ENCODE measurements at places on chromosomes 2 and 18.

- no peak for DNase-seq
Observed at GRCh38 chr2:30655660-30656059, 151.6 kb downstream of the CAPN13 start.

- no peak for DNase-seq
Observed at GRCh38 chr18:67957684-67958083, 441.2 kb upstream of the DSEL start.

GRCh38 chr18:74116633-74117554, 30.7 kb downstream of the FBXO15 start:
- no peak for DNase-seq

DNA sequence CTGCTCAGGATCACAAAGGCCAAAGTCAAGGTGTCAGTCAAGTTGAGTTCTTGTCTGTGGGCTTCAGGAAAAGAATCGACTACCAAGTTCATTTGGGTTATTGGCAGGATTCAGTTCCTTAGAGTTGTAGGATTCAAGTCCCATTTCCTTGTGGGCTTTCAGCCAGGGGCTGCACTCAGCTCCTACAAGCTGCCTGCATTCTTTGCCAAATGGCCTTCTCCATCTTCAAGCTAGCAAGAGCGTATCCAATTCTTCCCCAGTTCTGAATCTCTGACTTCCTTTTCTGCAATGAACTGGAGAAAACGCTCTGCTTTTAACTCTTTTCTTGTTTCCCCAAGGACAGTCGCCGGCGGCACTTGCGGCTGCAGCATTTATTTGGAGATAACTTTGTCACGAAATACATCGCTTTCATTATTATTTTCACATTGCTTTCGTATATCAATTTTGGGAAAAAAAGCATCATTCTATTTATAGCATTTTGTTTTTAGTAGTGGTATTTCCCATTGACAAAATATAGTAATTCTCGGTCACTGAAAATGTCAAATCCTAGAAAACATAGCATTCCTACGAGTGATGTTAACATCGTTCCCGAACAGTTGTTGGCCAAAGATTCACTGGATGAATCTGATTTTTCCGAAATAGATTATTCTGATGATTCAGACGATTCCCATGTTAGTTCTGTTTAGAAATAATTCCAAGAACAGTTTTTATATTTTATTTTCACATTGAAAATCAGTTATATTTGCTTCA, 59.6 kb upstream of the SERPINE2 start:
- no peak for DNase-seq

DNA sequence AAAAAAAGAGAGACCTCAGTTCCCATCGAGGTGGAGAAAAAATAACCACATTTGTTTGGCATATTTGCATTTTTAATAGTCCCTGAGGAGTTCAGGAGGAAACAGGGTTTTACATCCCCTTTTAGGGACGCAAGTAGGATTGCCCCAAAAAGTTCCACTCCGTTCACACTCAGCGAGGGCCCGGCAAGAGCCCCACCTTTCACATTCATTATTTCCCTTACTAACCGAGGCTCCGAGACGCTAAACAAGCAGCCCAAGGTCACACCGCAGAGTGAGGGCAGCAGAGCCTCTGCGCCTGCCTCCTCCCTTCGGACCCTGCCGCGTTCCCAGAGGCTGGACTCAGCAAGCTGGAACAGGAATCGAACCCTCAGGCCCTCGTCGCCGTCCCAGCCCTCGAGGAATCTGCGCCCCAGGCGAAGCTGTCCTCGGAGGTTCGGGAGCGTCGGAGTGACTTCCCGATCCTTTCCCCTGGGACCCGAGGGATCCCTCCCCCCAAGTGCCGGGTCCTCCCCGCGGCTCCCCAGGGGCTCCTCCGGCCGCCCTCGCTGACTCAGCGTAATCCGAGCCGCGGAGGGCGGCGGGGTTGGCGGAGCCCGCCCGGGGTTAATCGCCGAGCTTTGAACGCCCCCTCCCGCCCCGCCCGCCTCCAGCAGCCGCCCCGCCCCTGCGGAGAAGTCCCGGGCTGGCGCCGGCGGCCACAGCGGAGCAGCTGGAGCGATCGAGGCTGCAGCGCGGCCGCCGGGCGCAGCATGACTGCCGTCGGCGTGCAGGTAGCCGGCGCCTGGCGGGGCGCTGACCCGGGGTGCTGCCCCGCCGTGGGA, at the start of gene TMEM37:
TMEM37 (plus strand) TSS at position 700 of the 821 bp plus-strand sequence; CDS start at position 750, 50 bp downstream.
- DNase-seq, result no peak

- no peak for DNase-seq
Observed at GRCh38 chr2:15367205-15367604, 193.9 kb downstream of the NBAS start.

DNA sequence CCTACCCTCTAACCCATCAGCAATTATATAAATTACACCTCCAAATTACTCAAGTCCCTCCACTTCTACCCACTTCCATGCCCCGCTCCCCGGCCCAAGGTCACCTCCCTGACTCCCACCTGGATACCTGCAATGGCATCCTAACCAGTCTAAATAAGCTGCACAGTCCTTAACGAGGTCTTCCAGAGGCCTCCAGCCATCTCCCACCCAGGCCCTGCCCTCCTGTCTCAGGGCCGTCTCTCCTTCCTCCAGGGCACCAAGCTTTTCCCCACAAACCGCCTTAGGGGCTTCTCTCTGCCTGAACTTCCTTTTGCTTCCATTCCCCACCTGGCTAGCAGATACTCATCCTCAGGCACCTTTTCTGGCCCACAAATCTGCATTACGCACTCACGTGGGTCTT, 4.8 kb downstream of the L3MBTL4 start:
- no peak for DNase-seq

DNA sequence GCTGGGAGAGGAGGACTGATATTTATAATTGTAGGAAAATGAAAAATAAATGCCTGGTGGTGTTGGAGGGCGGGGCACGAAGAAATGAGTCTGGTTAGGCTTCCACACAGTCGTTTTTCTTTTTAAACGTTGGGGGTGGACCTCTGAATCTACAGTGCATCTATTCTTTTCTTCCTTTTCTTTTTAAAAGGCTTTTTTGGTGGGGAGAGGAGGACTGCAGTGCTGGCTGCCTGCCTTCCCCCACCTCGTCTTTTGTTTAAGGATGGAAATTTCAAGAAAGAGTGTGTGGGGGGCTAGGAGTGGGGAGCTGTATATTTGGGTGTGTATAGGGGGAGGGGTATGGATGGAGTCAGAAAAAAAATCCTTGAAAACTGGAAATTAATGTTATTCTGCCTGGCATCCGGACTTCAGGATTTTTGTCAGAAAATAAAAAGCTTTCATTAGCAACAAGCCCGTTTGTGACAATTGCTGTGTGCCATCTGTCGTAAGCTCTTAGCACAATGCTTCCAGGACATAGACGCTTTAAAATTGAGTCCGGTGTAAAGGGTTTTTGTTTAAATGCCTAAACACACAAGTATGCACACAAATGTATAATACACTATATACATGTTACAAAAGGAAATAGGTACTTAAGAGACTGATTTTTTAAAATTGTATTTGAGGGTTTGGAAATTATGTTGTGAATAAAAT, 1.1 kb downstream of the MAP2 start:
- DNase-seq, result no peak

- DNase-seq, result no peak
Observed at GRCh38 chr18:41075212-41075611, 879.8 kb upstream of the PIK3C3 start.

DNA sequence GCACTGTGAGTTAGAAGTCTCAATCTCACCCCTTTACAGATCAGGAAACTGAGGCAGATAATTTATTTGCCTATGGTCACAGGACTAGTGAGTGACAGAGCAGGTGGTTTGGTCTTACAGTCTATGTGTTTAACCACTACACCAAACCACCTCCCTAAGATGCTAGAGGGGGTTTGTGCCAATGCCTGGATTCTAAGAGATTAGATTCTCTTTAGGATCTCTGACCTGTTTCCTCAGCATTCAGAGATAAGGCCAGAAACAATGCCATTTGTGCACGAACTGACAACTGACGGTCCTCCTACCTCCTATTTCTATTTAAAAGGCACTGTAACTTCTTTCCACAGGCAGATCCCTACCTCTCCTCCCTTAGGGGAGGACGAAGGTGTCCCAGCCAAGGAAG, 2.3 kb upstream of the SLC20A1 start:
- no peak for DNase-seq

- DNase-seq, result no peak
Observed at GRCh38 chr2:156279446-156280150, 52.9 kb downstream of the NR4A2 start.

- no peak for DNase-seq
Observed at GRCh38 chr2:60355849-60356261, 197.6 kb downstream of the BCL11A start.

- no peak for DNase-seq
Observed at GRCh38 chr2:168105127-168105683, 142.2 kb downstream of the STK39 start.

GRCh38 chr2:216622526-216622925, 10.7 kb upstream of the IGFBP2 start:
- DNase-seq, result no peak

DNA sequence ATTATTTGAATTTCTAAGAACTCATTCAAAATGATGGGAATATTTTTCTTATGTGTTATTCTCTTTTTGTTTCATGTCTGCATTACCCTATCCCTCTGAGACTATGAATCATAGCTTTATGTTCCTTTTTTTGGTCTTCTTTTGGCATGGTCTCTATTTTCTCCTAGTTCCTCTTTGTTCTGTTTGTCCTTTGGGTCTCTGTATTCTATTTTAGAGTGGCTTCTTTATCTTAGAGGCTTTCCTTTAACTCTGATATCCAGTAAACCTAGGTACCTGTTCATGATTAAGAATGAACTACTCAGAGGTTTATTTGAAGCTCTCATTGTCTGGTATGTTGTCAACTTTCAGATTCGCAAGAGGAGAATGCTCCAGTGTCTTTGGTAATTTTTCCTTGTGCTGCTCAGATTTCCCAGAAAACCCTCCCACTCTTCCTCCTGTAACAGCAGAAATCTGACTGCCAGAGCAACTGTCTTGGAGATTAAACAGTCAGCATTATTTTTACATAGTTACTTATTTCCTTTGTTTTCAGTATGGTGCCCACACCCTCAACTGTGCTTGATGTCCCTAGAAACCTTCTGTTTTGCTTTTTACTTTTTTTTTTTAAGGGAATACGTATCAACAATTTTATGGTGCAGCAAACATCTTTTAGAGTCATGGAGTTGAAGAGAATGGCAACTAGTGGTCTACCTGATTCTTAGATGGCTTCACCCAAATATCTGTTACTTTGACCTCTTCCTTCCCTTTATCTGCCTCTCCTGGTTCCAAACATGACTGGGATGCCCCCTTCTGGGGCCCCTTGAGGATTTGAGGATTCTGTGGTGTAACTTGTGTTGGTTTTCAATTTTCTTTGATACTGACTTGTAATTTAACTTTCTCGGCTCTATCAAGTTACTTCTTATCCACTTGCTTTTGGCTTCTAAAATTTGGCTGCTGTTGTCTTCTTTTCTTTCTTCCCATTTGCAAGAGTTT, 92.0 kb downstream of the DPP10 start:
- no peak for DNase-seq

DNA sequence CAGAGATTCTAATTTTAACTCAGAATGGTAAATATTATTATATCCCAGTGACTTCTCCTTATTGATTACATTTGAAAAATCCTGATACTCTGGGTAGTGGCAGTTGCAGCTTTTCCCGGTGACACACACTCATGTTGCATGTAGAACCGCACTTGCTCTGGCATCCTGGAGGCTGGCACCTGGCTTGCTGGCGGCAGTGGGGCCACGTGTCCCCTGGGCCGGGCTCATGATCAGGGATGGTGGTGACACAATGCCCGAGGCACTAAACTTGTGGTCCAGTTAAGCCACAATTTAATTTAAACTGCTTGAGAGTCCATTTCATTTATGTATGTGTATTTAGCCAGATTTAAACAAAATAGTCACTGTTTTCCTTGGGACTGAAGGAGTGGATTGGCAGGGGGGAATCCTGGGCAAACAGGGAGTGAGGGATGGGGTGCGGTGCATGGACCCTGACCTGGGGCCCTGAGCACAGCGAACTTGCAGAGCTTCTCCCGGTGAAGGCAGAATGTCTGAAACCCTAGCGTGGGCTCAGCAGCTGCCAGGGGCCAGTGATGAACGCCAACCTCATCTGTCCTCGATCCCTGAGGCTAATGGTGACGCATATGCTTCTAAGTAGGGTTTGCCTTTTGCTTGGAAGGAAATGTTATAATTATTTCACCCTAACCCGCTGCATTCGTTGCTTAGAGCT, 50.0 kb downstream of the KCNG2 start:
- DNase-seq, result no peak

DNA sequence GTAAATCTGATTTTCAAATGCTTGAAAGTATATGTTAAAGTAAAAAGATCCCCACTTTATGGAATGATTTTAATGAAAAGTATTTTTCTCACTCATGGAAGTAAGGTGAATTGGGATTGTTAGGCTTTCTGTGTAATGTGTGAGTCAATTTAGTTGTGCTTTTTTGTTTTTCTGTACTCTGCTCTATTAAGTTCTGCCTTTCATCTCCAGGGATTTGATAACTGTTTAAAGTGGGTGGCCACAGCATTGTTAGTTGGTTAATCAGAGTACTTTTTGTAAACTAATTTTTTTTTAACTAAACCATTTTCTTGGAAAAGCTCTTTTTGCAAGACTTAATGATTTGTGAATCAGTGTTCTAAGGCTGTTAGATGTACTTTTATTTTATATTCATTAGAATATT, 76.8 kb downstream of the ABI2 start:
- no peak for DNase-seq

- DNase-seq, result no peak
Observed at GRCh38 chr18:76707534-76707933, 114.8 kb upstream of the ZNF236 start.

- DNase-seq, result no peak
Observed at GRCh38 chr2:64214281-64215115, 70.3 kb upstream of the PELI1 start.

GRCh38 chr2:30797381-30798015, 9.7 kb downstream of the CAPN13 start:
- DNase-seq, result no peak

DNA sequence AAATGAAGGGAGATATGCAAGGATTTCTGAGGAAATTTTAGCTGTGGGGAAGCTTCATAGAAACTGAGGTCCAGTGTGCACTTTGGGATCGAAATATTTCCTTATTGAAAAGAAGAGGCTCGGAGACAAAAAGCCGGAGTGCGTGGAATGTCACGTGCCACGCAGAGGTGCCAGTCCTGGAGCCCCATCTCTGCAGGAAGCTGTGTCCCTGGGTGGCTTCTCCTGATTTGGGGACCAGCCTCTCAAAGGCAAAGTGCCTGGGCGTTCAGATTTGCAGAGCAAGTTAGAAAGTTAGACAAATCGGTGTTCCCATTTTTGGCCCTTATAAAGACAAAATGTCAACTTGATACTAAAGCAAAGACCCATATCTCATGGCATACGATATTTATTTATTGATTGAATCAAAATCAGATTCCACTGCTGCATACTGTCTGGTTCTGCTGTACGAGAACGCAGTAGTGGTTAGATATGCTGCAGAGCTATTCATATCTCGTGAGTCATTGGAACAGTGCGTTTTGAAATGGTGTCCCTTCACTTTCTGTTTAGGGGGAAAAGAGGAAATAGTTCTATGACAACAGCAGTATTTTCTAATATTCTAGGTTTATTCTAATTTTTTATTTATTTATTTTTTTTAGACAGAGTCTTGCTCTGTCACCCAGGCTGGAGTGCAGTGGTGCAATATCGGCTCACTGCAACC, 9.1 kb upstream of the ATG16L1 start:
- no peak for DNase-seq

- DNase-seq, result no peak
Observed at GRCh38 chr2:234472155-234472554, 24.7 kb downstream of the ARL4C start.
